ENCODE measurements at places on chromosomes 12 and 14.

DNA sequence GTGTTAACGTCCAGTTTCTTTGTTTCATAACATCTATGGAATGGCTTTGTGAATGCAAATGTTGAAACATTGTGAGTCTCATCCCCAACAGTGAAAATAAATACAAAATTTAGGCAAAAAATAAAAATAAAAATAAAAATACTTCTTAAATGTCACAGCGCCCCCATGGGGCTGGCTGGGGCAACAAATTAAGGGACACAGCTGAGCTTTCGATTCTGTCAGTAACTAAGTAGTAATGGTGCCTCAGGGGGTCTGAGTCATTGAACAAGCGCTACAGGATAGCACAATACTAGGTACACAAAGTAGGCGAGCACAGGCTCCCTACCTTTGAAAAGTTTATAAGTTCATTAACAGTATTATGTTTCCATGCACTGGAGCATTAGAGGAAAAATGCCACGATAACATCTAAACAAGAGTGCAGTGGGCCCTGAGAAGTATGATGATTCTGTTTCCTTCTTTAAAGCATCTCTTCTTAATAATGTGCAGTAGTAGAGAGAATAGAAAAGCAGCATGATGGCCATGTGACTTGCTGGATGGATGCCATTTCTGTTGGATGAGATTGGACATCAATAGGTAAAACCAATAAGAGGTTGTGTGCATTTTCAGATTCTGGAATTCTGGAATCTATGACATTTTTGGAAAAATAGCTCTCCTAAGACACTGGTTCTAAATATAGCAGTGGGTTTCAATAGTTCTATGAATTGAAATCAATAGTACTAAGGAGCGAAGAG, 667.2 kb downstream of the DIO2 start:
- no peak for DNase-seq

- DNase-seq = no peak
Measured at GRCh38 chr14:24076302-24076601, 4.9 kb downstream of the CPNE6 start.

DNA sequence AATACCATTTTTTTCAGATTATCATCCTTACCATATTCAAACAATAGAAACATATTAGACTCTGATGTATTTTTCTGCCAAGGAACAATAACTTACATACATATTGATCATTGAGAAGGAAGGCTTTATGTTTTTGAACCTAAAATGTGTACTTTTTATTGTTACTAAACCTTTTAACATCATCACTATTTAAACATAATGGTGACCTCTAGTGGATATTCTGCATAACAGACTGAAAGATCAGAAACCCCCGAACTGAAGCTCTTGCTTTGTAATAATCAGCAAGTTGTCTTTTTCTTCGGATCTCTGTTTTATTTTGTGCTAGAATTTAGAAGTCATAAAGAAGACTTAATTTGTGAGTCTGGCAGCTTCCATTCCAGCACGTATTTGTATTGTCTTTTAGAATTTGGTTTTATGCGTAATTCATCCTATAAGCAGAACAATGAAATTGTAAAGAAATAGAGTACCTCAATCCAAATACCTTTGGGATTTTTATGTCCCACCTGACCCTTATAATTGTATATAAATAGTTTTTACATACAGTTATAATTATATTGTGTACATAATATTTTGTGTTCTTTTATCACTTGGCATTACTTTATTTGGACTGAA, 125.9 kb upstream of the ATF1 start:
- no peak for DNase-seq

- DNase-seq = no peak
Measured at GRCh38 chr14:45201905-45202304, 51.1 kb downstream of the MIS18BP1 start.

DNA sequence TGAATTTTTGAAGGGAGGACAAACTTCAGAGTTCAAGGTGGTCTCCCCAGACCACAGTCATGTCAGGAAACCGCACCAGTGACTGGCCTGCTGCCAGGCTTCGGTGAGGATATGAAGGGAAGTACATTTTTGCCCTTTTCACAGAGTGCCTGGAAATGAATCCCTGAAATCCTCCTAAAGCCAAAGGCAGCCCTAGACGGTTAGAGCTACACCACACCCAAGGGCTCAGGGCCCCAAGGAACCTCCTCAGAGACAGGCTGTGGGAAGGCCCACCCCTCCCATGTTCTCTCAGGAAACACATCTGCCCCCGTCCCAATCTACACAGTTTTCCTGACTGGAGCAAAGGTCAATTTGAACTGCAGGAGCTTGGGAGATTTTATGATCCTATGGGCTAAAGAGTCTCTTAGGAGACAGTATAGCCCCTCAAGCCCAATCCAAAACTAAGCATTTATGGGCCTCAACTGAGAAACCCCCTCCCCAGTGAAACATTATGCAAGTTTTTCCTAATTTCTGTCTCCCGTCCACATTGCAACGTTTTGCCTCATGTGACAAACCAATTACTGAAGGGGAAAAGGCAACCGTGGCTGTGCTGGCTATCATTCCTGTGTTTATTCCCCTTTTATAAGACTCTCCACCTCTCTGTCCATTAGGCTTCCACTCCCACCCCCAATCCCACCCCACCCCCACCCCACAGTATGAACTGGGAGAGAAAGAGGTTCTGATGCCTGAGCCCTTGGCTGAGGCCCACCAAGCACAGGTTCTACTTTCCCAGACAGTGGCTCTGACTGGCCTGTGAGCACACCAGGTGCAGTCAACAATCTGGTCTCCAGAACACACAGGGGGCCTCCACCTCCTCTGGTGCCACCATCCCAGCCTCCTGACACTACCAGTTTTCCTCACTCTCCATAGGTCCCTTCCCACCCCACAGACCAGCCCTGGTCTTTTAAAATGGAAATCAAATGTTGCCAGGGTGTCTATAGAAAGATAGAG, 9.6 kb upstream of the RNASE1 start:
- no peak for DNase-seq

DNA sequence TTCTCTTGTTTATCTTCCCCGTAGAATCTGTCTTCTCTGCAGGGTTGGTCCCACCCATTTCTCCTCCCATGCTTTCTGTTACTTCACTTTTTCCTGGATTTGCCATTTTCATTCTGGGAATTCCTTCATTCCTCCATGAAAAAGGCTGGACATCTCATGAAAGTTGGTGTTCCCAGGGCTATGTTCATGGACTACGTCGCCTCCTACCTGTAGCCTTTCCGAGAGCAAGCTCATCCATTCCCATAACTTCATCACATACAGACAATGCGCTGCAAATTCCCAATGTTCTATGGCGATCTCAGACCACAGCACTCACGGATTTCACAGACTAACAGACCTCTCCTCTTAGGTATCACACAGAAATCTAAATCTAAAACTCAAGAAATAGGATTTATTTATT, 217.1 kb downstream of the EXOC5 start:
- no peak for DNase-seq

DNA sequence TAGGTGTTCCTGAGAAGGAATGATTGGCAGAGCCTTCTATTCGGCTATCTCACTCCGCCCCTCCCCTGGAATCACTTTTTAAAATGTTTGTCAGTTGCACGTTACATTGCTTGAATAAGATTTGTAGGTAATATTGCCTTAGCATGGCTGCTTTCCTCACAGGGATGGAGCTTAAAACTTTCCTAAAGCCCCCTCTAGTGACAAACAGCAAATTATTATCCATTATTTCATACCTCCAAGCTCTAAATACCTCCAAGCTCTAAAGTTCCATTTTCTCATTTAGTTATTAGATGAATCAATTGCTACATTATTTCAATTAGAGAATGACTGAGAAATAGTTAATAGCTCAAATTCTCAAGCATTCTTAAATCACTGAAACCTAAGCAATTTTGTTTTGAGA, 5.1 kb upstream of the SPATA7 start:
- DNase-seq = no peak

- DNase-seq = no peak
Measured at GRCh38 chr14:102530828-102531478, 21.4 kb upstream of the ANKRD9 start.

DNA sequence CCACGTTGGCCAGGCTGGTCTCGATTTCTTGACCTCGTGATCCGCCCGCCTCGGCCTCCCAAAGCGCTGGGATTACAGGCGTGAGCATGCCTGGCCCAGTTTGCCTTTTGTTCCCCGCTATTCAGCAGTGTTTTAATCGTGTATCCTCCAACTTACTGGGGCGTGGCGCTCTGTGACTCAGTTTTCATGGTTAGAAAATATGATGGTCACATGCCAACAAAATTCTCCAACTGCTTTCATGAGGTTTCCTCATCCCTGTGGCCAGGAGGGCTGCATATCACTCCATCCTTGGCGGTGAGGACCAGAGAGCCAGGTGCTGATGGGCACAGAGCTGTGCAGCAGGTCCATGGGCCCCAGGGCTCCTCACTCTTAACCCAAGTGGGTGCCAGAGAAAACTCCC, 33.0 kb upstream of the PRMT8 start:
- no peak for DNase-seq

GRCh38 chr12:105569886-105570285, 239.4 kb downstream of the C12orf75 start:
- no peak for DNase-seq

Data from thoracic aorta (tissue), 2 donors.